Astrocyte (in vitro differentiated cells and primary cell): ENCODE measurements at places on chromosomes 7 and 10.

DNA sequence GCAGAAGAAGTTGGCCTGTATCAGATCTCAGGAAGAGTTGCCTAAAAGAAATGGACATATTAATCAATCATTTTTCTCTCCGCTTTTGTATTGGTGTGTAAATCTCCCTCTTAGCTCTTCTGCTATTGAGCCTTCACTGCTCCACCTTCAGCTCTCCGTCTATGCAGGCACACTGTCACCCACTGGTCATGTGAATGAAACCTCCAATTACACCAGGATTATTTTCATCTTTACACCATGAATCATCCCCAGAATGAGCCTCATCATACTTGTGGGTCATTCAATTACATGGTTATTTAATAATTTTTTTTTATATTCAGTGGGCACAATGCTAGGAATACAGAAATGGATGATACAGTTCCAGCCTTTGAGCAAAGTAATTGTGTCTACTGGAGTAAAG is 92.6 kb downstream of the LRRC4 start:
- peak; percentile 87 for DNase-seq

DNA sequence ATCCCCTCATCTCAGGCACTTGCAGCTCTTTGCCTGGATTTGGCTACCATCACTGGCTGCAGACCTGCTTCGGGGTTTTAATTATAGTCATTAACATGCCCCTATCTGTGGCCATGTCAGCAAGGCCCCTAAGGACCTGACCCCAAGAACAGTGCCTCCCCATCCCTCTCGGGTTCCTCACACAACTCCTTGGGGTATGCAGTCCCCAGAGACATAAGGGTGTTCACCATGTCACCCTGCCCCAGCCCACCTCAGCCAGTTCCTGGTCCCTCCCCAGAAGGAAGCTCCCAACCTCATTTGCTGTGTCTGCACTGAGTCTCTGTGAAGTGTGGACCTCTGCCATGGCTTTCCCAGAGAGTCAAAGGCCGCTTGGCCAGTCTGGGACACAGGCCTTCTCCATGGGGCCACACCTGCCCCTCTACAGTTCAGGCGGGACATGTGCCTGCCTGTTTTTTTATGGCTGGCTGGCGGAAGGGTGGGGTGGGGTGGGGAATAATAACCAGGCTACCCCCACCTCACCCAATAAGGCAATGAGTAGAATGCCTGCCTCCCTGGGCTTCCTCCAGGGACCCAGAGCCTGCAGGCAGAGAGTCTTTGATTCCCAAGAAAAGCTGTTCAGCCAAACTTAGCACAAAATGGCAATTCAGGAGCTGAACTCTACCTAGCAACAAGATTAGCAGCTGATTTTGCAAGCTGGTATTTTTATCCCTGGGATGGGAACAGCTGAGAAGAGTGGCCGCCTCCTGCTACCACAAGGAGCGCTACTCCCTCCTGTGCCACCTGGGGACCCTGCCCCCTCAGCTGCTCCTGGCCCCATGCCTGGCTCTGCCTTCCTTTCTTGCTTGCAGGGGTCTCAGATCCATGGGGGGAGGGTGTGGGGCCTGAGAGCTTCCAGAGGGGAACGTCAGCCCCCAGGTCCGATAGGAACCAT is 23.7 kb upstream of the CAMK2B start:
- no peak for DNase-seq

GRCh38 chr10:86486856-86487255 is 34.7 kb downstream of the WAPL start:
- no peak for DNase-seq

DNA sequence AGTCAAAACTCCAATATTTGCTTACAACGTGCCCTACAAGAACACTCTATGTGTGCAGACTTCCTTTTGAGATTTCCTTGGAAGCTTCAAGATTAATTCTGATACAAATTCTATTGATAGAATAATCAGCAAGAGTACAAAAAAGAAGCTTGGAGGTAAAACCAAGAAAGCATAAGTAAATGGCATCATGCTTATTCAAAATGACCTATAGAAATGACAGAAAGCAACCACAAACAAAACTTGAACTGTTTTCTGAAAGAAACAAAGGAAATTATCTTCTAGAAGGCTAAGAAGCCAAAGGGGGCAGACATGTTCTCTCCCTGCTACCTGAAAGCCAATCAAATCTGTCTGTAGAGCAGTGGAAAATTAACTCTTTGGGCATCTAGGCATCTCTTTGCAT is 73.0 kb downstream of the CTNNA3 start:
- no peak for DNase-seq

- peak; percentile 83 for DNase-seq
These were observed 278.5 kb downstream of the TCF7L2 start for GRCh38 chr10:113228530-113228929.

DNA sequence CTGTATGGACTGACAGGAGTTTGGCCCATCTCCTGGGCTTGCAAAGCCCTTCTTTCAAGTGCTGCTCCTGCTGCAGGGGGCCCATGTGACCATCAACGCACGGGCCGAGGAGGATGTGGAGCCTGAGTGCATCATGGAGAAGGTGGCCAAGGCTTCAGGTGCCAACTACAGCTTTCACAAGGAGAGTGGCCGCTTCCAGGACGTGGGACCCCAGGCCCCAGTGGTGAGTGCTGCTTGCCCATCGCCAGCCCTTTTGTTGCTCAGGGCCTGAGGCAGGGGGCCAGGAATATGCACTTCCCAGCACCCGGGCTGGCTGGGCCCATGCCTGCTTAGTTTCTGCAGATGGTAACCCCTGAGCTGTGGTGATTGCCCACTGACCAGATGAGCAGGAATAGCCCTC is 8.7 kb downstream of the PGAM2 start:
- DNase-seq = no peak

DNA sequence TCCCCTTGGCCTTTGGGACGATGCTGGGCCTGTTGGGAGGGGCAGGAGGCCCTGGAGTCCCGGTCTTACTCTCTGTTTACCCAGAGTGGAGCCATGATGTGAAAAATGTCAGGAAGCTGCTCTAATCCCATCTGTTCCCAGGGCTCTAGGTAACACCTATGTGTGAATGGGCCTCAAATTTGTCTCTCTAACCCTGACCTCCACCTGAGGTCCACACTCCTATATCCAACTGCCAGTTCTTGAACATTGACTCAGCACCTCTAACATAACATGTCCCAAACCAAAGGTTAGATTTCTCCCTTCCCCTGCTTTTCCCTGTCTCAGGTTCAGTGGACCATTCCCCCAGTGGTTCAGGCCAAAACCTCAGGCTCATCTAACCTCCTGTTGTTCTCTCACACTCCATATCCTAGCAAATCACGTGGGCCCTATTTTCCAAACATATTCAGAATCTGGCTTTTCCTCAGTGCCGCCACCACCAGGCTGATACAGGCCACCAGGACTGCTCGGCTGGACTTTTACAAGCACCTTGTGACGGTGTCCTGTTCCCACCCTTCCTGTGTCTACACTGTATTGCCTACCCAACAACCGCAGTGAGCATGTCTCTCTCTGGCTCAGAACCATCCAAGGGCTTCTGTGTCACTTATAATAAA is 130.6 kb downstream of the ATXN7L1 start:
- DNase-seq = no peak

DNA sequence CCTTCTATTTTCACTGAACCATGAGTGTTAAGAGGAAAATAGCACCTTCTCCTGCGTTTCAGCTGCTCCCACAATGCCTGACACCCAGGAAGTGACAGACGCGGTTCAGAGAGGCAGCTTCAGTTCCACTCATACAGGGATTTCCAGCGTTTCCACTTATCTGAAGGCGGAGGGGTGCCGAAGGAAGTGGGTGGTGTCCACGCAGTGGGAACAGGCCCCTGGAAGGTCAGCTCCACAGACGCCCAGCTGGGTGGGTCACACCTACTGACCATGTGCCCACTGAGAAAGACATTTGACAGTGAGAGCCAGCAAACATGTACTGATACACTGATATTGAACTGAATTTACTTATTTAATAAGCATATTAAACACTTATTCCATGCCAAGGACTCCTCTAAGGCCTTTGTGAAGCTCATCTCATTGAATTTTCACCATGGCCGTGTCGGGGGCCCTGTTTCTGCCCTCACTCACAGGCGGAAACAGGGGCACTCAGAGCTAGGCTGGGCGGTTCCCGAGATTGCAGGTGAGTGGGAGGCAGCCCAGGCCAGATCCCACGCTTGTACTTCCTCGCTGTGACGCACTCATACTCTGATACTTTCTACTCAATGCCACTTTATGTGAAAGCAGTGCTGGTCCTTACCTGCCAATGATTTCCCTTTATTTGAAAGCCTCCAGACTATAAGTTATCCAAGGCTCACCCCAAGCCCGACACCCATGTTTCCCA is 96.8 kb downstream of the TCERG1L start:
- DNase-seq = no peak

DNA sequence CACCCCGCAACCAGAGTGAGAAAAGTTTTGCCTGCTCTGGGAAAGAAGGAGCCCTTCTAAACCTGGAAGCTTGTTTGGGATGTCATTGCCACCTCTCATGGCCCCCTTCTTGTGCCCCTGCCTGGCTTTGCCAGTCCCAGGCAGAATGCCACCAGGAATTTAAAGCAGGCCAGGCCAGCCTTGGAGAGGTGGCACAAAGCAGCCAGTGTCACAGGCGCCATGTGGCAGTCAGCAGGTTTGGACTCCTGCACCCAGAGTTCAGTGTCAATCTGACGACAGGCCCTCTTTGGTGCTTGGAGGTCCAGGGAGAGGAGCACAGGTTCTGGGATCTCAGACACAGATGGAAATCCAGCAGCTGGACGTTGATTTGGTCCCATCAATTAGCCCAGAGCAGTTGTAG is 12.7 kb downstream of the HK1 start:
- DNase-seq = no peak

DNA sequence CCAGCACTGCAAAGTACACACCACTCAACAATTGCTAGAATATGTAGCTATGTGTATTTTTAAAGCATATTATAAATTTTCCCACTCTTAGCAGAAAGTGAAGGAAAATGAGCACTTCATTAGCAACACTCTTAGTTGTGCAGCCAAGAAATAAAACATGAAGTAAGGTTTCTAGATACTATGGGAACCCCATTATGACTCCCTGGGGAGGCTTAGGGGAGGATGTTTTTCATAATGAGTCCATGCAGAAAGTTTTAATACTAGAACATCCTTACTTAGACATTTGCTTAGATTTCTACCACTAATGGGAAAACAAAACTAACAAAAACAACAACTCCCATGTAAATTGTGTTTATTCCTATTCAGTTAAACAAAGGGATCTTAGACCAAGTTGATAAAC is 148.4 kb upstream of the HDAC9 start:
- no peak for DNase-seq

DNA sequence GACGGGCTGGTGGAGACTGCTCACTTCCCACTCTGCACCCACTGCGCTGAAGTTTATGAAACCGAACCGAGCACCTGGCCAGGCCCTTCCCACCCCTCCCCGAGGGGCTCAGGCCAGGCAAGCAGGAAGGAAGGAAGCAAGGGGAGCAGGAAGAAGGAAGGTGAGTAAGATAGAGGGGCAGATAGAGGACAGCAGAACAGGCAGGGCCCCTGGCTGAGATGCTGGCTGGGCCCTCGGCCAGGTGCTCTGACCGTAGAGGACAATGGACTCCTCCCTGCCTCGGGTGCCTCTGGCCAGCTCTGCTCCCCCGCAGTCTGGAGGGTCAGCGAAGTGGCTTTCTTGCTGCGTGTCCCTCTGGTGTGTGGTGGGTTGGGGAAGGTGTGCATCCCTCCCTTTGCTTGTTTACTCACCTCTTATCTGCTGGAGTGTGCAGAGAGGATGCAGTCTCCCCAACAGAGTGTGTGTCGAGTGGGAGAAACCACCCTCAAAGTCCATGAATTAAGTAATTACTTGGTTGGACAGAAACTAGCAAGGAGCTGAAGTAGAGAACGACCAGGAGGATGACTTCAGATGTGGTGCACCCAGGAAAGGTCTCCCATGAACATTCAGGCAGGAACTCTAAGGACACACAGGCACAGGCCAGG is 82.8 kb upstream of the PPP2R2D start:
- DNase-seq = no peak

DNA sequence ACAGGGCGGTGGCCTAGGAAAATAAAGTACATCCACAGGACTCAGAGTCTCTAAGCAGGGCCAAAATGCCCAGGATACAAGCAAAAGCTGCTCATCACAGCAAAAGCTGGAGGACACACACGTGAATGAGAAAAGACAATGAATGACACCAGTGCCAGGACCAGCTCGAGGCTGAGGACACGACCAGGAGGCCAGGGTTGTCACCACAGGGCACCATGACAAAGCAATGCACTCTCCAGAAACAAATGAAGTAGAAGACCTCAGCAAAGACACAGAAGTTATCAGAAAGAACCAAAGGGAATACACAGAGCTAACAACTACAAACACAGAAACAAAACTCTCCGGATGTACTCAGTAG is 92.1 kb downstream of the FOXL3 start:
- DNase-seq = no peak

DNA sequence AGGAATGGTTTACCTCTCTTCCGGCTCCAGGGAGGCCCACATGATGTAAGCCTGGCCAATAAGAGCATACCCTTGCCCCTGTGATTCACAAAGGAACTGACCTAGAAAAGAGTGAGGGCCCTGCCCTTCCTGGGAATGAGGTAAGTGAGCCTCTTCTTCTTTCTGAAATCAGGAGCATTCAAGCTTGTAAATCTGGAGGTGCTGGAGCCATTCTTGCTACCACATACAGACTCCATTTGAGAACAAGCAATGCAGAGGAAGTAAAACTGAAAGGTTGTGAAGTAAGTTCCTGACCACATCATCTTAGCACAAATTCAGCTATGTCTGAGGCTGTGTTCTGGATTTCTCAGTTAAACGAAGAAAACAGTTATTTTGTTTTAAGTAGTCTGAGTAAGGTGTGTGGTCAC is 132.2 kb downstream of the CD36 start:
- peak; percentile 36 for DNase-seq

DNA sequence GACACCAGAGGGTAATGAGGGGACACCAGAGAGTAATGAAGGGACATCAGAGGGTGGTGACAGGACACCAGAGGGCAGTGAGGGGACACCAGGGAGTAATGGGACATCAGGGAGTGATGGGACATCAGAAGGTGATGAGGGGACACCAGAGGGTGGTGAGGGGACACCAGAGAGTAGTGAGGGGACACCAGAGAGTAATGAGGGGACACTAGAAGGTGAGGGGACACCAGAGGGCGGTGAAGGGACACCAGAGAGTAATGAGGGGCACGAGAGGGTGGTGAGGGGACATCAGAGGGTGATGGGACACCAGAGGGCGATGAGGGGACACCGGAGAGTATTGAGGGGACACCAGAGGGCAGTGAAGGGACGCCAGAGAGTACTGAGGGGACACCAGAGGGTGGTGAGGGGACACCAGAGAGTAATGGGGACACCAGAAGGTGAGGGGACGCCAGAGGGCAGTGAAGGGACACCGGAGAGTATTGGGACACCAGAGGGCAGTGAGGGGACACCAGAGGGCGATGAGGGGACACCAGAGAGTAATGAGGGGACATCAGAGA is 10.6 kb downstream of the NACAD start:
- no peak for DNase-seq

GRCh38 chr7:67918158-67918557 is 921.5 kb downstream of the TYW1 start:
- DNase-seq = no peak
